ENCODE measurements at places on chromosomes 2 and 18. TPM values are rescaled to one million over a fixed set of nuclear protein-coding genes. Genes with fewer than 3 reads are reported as not detected.

Gene TLX2
- polyA plus RNA-seq = 0.27 TPM

Gene EPAS1
- polyA plus RNA-seq = 53.7 TPM

Gene SEMA4F
- polyA plus RNA-seq = 23.0 TPM

Gene GCFC2
- 24.5 TPM for polyA plus RNA-seq

Gene FSIP2
- 1.0 TPM for polyA plus RNA-seq

Gene SLC9A2
- polyA plus RNA-seq = 1.2 TPM

Gene UGT1A3
- not detected for polyA plus RNA-seq

Gene TPO
- polyA plus RNA-seq = 0.80 TPM

Gene KIF5C
- 279 TPM for polyA plus RNA-seq

Gene SOX11
- polyA plus RNA-seq = 74.0 TPM

Gene ASB18
- 0.84 TPM for polyA plus RNA-seq

Gene OSBPL6
- polyA plus RNA-seq = 18.1 TPM

Gene KIAA1328
- polyA plus RNA-seq = 9.0 TPM

Gene KLHL30
- 0.13 TPM for polyA plus RNA-seq

Gene SPP2
- polyA plus RNA-seq = 0.44 TPM

Measured in spinal cord (tissue), 10 donors.